ENCODE measurements at places on chromosomes 11 and 22.

DNA sequence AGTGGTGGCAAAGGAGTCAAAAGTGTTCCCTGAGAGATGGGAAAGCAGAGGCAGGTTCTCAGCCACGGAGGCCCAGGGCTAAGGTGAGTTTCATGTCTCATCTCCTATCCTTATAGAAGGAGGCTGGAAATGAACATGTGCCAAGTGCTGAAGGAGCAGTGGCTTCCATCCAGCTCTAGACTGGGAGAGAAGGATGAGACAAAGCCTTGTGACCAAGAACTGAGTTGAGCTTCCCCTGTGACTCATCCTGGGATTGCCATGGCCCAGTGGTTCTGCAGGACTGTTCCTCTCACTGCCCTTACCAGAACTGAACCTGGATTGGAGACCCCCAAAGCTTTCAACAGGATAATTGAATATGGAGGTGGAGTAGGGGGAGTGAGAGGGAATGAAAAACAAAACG, 16.7 kb upstream of the OR9Q1 start:
- DNase-seq = no peak

- DNase-seq = no peak
These were observed 1.5 kb downstream of the INCENP start for GRCh38 chr11:62125316-62125715.

GRCh38 chr22:31354515-31354914, 8.4 kb upstream of the PATZ1 start:
- DNase-seq = no peak

GRCh38 chr11:58003036-58003435, 20.6 kb upstream of the OR9Q1 start:
- DNase-seq = no peak

All from trophoblast cell (in vitro differentiated cells and primary cell).